H9 (cell line): ENCODE measurements at places on chromosomes 7 and 10. TPM values are rescaled to one million over a fixed set of nuclear protein-coding genes. Genes with fewer than 3 reads are reported as not detected.

- H3K36me3 ChIP-seq: peaks cover 21% of the 10 kb centered on the region
- no peak overlapping the region for H3K27ac ChIP-seq
- H3K4me3 ChIP-seq: no peak overlapping the region
- H3K4me1 ChIP-seq: no peaks in the 10 kb centered on the region
- no peak for DNase-seq
- H3K27me3 ChIP-seq: no peaks in the 10 kb centered on the region
Observed at GRCh38 chr10:103528549-103528948, 35.0 kb downstream of the NEURL1 start.

DNA sequence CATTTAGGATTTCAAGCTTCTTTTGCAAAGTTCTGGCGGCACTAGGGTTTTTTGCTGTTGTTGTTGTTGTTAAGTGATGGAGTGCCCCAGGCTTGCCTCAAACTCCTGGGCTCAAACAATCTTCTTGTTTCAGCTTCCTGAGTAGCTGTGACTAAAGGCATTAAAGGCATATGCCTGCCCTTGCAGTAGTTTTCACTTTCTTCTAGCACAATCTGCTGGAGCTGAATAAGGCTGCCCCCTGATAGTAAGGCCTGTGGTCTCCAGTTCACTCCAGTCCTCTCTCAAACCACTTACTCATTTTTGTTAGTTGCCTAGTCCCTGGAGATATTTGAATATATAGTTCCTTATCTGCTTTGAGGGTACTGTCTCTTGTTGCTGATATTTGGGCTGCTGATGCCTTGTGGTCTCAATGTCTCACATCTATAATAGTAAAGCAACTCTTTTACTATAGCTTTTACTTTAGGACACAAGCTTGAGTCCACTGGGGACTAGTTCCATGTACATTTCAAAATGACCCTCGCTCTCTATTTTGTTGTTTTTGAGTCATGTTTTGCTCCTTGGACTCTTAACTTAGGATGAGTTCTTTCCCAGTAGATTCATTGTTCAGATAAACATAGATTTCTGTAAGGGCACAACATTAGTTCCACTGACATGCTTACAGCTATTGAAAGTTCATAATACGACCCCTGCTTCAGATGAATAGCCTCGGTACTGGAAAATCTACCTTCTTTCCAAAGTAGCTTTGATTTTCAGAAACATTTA, 25.5 kb downstream of the PHF14 start:
- no peak for DNase-seq
- H3K4me1 ChIP-seq: no peaks in the 10 kb centered on the region
- no peaks in the 10 kb centered on the region for H3K27me3 ChIP-seq
- H3K4me3 ChIP-seq: no peak overlapping the region
- no peak overlapping the region for H3K27ac ChIP-seq
- peaks cover 29% of the 10 kb centered on the region for H3K36me3 ChIP-seq

VGF gene
- 37.1 and 39.1 TPM in 2 replicates for total RNA-seq

CFAP46 gene
- 2.9 and 3.1 TPM in 2 replicates for total RNA-seq
